ENCODE measurements at places on chromosomes 1 and 21. TPM values are rescaled to one million over a fixed set of nuclear protein-coding genes. Genes with fewer than 3 reads are reported as not detected.

Gene PLA2G2A
- polyA plus RNA-seq, result 1,565 TPM

Gene EXO1
- polyA plus RNA-seq, result 0.44 TPM

Gene PLA2G2D
- 0.06 TPM for polyA plus RNA-seq

- DNase-seq, result no peak
- peak overlapping the region; percentile 73 for H3K4me3 ChIP-seq
- H3K27me3 ChIP-seq, result no peaks in the 10 kb centered on the region
- H3K27ac ChIP-seq, result peak overlapping the region; percentile 76
Measured at GRCh38 chr1:8217011-8217711, 100.8 kb upstream of the SLC45A1 start.

DNA sequence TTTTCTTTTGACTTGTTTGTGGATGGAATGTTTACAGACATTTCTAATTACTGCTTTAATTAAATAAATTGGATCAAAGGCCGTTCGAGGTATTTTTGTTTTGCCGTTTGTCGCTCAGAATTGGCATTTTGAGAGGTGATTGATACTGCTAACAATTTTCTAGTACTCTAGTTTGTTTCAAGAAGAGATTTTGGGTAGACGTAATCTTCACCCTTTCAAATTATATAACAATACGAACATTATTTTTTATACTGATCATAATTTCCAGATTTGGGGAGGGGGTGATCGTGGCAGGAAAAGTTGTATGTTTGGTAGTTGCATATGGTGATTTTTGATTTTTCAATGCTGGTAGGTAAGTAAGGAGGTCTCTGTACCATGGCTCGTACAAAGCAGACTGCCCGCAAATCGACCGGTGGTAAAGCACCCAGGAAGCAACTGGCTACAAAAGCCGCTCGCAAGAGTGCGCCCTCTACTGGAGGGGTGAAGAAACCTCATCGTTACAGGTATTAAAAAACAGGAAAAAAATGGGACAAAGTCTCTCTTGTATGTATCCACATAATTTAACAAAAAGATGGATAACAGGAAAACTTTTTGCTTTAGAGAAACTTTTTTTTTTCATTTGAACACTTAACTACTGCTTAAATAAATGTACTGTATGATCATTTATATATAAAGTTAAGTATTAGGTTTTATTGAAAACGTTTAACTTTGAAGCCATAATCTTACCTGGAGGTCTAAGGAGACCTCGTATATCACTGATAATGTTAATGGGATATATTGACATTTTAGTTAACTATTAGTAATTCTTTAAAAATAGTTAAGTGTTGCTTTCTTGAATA lies 1.7 kb downstream of the H3-3A start:
- peak overlapping the region; percentile 88 for H3K4me3 ChIP-seq
- H3K27me3 ChIP-seq, result no peaks in the 10 kb centered on the region
- DNase-seq, result no peak
- peaks cover 29% of the 10 kb centered on the region for H3K4me1 ChIP-seq
- peak overlapping the region; percentile 99 for H3K27ac ChIP-seq
- peaks cover 15% of the 10 kb centered on the region for H3K36me3 ChIP-seq

- peaks cover 20% of the 10 kb centered on the region for H3K4me1 ChIP-seq
- H3K27ac ChIP-seq, result peak overlapping the region; percentile 40
- no peak overlapping the region for H3K4me3 ChIP-seq
- H3K36me3 ChIP-seq, result no peaks in the 10 kb centered on the region
Measured at GRCh38 chr1:22259551-22260282, 116.8 kb upstream of the WNT4 start.

DNA sequence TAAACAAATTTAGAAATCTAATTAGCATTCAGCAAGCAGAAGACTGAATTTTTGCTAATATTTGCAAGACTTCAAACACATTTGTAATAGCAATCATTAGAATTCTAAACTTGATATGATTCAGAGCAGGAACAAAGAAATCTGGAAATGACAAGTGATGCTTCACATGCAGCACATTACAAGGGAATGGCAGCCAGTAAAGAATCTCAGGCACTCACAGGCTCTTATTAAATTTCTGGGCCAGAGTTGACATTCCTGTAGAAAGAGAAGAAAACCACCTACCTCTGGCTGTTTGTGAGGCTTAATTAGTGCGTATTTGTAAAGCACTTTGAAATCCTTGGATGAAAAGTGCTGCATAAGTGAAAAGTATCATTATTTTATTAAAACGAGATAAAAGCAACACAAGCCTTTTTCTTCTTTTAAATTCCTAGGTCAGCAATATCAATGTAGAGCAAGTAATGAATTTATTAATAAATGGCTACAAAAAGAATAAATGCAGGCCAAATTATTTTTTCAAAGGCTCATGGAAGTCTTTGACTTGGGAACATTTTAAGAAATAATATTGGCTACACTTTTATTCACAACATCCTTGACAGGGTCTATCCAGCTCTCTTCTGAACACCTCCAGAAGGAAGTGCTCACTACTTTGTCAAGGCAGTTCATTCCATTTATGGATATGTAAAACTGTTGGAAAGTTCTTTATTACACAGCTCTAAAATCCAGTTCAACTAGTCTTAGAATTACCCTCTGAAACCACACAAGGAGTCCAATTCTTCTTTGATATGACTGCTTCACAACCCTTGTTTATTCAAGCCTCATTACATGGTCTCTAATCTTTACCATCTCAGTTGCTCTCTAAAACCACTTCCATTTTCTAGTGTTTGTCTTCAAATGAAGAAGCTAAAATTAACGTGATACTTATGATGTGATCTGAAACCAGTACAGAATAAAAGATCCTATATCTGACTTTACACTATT lies 32.1 kb upstream of the SCYL3 start:
- H3K27me3 ChIP-seq, result no peaks in the 10 kb centered on the region
- no peak for DNase-seq
- no peaks in the 10 kb centered on the region for H3K4me1 ChIP-seq
- H3K4me3 ChIP-seq, result no peak overlapping the region
- H3K36me3 ChIP-seq, result no peaks in the 10 kb centered on the region

DNA sequence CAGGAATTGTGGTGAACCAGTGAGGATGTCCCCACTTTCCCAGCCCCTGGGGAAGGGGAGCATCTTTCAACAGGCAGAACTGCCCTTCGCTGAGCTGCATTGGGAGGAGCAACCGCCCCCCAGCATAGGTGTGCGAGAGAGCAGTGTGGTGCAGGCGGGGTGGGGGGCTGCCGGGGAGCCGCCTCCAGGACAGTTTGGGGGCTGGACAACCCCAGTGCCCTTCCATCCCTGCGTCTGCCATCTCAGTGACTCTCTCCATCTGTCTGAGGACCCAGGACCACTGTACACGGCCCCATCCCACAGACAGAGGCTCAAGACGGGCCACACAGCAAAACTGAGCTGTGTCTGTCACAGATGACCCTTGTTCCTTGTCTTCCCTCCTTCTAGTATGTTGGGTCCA lies 14.2 kb downstream of the PODN start:
- no peaks in the 10 kb centered on the region for H3K36me3 ChIP-seq
- no peaks in the 10 kb centered on the region for H3K27me3 ChIP-seq
- no peaks in the 10 kb centered on the region for H3K4me1 ChIP-seq
- DNase-seq, result no peak
- no peak overlapping the region for H3K27ac ChIP-seq
- no peak overlapping the region for H3K4me3 ChIP-seq

DNA sequence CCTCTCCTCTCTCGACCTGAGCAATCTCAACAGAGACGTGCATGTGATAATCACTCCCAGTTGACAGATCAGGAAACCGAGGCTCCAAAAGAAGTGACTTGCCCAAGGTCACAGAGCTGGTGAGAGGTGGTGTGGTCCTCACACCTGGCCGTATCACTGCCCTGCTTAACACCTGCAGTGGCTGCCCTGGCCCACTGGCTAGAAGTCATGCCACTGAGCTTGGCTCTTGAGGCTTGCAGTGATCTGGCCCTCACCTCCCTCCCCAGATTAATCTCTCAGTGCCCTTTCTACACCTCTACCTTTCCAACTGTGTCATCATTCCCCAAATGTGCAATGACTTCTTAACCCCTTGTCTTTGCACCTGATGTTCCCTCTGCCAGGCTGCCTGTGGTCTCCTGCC lies 38.8 kb downstream of the CDCP2 start:
- no peak for DNase-seq
- no peak overlapping the region for H3K4me3 ChIP-seq
- no peak overlapping the region for H3K27ac ChIP-seq
- H3K36me3 ChIP-seq, result no peaks in the 10 kb centered on the region

- no peak for DNase-seq
- H3K4me3 ChIP-seq, result no peak overlapping the region
- no peaks in the 10 kb centered on the region for H3K27me3 ChIP-seq
- H3K4me1 ChIP-seq, result no peaks in the 10 kb centered on the region
Measured at GRCh38 chr1:9031484-9032259, 5.4 kb upstream of the SLC2A7 start.

GRCh38 chr1:150162862-150163706 lies 13.4 kb downstream of the PLEKHO1 start:
- no peaks in the 10 kb centered on the region for H3K36me3 ChIP-seq
- no peaks in the 10 kb centered on the region for H3K27me3 ChIP-seq
- DNase-seq, result peak; percentile 64
- no peak overlapping the region for H3K4me3 ChIP-seq

DNA sequence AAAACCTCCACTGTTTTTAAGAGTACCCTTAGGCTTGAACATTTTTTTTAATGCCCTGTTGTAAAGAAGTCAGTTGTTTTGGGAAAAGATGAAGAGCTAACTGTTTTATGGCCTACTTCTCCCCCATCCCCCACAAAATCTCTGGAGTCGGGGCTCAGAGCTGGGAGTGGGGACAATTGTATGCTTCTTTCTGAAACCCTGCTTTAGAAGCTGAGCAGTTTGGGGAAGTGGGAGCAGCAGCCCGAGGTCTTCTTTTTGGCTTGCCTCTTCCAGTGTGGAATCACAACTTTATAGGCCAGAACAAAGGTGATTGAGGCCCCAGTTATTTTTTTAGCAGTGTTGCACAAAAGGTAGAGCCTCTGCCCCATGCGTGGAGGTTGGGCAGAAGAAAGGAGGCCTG lies 25.2 kb downstream of the PPP2R5A start:
- H3K4me3 ChIP-seq, result no peak overlapping the region
- peaks cover 2% of the 10 kb centered on the region for H3K36me3 ChIP-seq
- H3K4me1 ChIP-seq, result no peaks in the 10 kb centered on the region
- H3K27ac ChIP-seq, result no peak overlapping the region

DNA sequence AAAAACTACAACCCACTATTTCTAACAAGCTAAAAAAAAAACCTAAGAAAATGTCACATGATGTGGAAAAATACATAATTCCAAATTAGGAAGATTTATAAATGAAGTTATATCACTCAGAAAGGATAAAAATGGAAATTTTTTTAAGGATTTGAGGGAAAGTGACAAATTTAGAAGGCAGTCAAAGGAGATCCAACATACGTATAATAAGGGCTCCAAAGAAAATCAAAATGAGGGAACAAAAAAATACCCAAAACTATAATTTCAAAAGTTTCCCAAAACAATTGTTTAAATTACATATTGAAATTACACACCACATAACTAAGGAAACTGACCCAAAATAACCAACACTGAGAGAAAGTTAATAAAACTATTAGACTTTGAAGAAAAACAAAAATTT lies 381.1 kb upstream of the KAZN start:
- no peak overlapping the region for H3K27ac ChIP-seq
- no peak overlapping the region for H3K4me3 ChIP-seq
- DNase-seq, result no peak
- H3K4me1 ChIP-seq, result no peaks in the 10 kb centered on the region

DNA sequence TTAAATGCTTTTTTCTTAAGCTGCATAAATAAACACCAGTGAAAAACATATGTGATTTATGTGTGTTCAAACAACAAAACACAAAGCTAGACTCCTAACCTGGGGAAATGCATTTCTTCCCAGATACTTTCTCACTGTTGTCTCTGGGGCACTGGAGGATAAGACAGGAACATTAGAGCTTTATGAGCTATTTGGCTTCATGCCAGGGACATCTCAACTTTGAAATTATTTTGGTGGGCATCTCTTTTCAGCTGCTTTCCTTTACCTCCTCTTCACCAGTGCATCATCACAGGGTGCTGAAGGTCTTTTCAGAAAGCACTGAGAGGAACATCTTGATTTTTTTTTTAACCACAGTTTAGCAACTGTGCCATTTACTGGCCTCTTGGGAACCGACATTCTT lies 212.9 kb downstream of the DNM3 start:
- no peaks in the 10 kb centered on the region for H3K4me1 ChIP-seq
- no peaks in the 10 kb centered on the region for H3K36me3 ChIP-seq
- DNase-seq, result no peak
- H3K4me3 ChIP-seq, result no peak overlapping the region

GRCh38 chr1:15998929-15999328 lies 5.1 kb upstream of the SRARP start:
- no peak for DNase-seq
- no peaks in the 10 kb centered on the region for H3K36me3 ChIP-seq
- H3K4me3 ChIP-seq, result no peak overlapping the region

DNA sequence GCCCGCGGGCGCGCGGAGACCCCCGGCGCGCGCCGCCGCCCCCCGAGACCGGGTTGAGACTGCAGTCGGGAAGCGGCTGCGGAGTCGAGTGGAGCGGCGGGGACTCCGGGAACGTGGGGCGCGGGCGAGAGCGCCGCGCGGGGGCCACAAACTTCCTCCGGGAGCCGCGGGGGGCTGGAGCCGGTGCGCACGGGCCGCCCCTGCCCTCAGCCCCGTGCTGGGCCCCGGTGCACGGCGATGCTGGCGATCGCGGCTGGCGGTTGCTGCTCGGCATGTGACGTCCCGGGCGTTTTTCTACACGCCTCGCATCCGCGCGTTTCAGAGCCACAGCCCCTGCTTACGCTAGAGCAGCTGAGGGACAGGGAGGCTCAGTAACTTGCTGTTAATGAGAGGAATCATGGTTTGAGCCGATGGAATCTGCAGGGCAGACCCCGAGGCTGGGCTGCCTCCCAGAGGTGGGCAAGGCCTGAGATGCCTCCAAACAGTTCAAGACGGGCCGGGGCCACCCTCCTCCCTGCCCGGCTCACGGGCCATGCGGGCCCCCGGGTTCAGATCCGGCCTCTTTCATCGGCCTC lies 520 bp downstream of the TMEM201 start:
- H3K27me3 ChIP-seq, result no peaks in the 10 kb centered on the region
- H3K27ac ChIP-seq, result no peak overlapping the region
- peaks cover 10% of the 10 kb centered on the region for H3K4me1 ChIP-seq
- no peaks in the 10 kb centered on the region for H3K36me3 ChIP-seq
- DNase-seq, result no peak
- peak overlapping the region; percentile 37 for H3K4me3 ChIP-seq

DNA sequence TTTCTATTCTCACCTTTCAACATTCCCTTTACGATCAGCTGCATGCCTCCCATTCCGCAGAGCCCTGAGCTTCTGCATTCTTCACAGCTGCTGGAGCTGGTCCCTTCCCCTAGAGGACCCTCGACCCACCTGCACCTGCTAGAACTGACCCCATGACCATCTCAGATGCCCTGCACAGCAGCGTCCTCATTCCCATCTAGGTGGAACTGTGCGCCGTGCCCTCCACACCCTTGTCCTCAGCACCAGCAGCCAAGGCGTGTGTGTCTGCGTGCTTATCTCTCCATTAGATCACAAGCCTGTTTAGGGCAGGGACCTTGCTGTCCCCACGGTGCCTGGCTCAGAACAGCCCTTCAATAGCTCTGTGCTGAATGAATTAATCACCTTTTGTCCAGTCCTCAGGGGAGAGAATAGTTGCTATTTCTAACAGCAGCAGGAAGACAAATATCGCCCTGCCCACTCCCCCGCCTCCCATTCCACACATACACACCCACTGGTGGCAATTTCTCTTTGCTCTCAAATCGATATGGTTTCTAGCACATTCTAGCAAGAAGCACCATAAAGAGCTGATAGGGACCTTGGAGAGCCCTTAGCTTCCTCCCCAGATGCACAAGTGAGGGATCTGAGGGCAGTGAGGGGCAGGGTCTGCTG lies 61.7 kb downstream of the KCNN3 start:
- DNase-seq, result no peak
- peaks cover 2% of the 10 kb centered on the region for H3K27me3 ChIP-seq
- no peaks in the 10 kb centered on the region for H3K36me3 ChIP-seq
- no peak overlapping the region for H3K4me3 ChIP-seq
